Stimulated activated CD4-positive, alpha-beta T cell treated with anti-CD3 and anti-CD28 coated beads, Interleukin-12 subunit alpha, Interleukin-12 subunit beta, amount 100 ng/mL, for 48 hours (primary cell): ENCODE measurements at places on chromosomes 3 and 15.

DNA sequence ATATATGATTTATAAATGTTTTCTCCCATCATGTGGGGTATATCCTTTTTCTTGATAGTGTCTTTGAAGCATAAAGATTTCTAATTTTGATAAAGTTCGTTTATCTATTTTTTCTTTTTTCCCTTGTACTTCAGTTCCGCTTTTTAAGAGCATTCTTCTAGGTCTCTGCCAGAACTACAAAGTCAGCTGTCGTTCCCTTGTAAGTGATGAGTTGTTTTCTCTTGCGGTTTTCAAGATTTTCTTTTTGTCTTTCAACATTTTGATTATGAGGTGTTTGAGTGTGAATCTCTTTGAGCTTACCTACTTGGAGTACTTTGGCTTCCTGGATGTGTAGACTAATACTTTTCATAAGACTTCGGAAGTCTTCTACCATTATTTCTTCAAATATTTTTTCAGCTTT lies 9.3 kb upstream of the PRICKLE2 start:
- no peak for DNase-seq

DNA sequence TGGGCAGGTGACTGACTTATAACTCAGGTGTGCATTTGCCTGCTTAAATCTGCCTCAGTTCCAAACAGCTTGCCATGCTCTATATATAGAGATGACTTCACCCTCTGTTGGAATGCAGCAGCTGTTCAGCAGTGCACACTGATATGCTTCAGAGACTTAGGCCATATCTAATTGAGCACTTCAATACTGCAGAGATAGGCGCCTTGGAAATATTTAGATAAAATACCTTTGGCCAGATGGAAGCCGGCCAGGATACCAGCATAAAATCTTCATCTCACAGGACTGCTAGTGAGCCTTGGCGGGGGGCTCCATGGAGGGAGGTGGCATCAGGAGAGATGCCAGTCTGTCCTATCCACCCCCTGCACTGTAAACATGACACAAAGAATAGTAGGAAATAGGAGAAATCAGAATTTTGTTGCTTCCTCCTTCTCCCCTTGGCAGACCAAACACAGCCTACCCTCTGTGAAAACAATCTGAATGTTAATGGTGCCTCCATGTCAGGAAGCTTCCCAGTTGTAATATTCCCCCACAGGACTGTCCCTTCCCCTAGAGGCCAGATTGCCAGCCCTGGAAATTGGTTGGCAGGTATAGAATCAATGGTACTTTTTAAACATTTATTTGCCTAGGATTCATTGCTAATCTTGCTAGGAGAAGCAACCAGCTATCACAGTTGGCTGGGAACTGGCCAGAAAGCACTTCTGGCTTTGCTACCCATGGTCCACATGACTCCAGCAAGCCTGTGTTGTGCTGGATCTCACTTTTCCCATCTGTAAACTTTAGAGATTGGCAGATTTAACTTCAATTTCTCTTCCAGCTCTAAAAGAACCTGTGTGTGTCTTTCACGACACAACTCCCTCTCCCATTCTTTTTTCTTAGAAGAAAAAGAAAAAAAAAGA lies 215.5 kb upstream of the KCNMB2 start:
- no peak for DNase-seq

- no peak for DNase-seq
These were observed 85.9 kb upstream of the CSPG5 start for GRCh38 chr3:47664519-47664918.

DNA sequence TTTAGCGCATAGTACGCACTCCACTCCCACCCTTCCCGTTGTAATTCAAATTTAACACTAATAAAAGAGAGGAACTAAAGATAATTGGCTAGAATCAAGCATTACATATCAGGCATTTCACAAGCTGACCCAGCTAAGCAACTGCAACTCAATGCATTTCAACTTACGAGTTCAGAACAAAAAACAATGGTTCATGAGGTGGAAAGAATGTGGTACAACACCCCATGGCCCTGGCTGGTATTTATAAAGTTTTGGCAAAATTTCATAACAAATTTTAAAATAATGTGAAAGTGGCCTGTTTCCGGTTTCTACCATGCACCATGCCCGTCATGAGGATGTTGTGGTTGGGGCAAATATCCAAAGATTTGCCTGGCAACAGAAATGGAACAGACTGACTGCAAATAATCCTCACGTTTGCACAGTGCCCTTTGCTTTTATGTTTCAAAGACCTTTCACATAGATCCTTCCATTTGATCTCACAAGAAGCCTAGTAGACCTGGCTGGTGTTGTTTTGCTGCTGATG lies 455.3 kb upstream of the NR2F2 start:
- no peak for DNase-seq

- no peak for DNase-seq
These were observed 216.9 kb upstream of the THBS1 start for GRCh38 chr15:39363761-39364586.

DNA sequence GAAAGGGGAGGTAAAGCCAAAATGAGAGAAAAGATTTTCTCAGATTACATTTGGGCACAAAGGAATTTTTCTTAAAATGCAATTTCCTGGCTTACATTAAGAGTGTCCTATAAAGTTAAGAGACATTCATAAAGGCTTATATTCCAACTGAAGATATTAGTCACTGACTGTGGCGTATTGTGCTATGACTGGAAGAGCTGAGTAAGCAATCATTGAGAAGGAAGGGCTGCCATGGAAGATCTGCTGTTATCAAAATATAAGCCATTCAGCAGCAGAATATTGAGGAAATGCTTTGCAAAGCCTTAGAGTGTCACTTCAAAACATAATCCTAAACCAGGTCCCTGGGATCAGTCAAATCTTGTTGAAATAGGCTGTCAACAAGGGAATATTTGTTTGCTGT lies 593.9 kb downstream of the TUSC7 start:
- DNase-seq: no peak

DNA sequence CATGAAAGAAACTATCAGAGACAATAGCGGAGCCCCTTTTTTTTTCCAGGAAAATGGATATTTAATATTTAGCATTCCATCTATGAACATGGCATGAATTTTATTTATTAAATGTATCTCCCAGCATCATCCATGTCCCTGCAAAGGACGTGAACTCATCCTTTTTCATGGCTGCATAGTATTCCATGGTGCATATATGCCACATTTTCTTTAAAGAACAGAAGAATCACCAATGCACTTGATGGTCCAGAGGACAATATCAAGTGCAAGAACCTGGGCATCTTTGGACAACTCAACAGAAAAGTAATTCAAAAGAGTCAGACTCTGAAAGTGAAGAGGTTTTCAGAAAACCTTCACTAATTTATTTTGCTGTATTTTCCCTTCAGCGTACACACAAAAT lies 133.0 kb upstream of the SLC7A14 start:
- no peak for DNase-seq

DNA sequence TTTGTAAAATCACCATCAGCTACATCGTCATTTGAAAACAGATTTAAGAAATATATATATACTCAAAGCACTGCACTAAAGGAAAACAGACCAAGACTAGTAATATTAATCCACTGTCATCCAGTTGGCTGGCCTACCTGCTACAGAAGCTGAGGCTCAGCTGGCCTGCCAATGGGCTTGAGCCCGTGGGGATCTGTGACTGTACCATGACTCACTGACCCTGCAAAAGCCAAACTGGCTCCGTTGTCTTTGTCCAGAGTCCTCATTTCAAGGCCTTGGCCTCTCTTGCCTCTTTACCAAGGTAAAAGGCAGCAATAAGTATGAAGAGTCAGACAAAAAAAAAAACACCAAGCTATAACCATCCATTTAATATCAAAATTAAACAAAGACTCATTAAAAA lies 463.5 kb upstream of the RASGRP1 start:
- DNase-seq: no peak

DNA sequence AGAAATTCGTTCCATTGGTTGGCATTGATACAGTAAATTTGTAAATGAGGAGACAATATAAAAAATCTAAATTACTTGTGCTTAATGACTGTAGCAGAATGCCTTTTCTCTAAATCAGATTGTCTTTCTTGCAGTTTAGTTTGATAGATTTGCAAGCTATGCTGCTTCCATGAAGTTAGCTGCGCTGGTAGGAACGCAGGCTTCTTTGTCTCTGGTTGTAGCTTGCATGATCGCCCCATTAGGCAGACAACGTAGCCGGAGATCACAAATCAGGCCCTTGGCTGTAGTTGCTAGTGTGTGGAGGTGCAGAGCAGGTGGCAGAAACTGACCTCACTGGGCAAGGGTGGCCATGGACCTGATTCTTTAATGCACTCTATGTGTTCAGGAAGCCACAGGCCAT lies 6.1 kb downstream of the ZIC1 start:
- DNase-seq: no peak

- no peak for DNase-seq
These were observed 4.7 kb upstream of the TBC1D2B start for GRCh38 chr15:78082106-78082742.

DNA sequence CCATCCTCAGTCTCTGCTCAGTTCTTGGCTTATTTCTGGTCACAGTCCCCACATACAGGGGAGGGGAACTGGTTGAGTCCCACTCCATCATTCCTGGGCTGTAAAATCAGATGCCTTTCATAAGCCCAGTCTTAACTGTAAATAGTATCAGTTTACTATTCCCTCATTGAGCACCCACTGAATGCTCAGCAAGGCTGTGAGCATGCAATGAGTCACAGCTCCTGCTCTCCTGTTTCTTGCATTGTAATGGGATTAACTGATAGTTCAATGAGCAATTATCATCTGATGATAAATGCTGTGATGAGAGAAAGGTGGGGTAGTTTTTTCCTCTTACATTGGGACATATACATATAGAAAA lies 113.6 kb upstream of the TPM1 start:
- DNase-seq: no peak

- DNase-seq: no peak
These were observed 49.1 kb downstream of the HCN4 start for GRCh38 chr15:73319460-73320245.

DNA sequence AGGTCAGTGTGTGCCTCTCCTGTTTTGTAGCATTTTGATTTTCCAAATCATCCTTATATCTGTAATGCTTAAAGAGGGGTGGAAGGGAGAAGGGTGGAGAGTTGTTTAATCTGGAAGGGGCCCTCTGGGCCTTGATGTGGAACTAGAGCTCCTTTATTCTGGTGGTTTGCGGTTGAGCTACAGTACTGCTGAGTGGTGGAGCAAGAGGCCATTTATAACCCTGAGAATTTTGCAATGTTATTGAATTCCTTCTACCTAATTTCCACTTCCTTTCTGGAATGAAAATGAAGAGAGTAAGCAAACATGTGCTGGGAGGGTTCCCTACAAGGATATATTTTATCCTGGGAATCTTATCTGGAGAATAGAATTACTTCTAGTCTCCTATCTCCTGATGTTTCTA lies 35.3 kb upstream of the TUBGCP5 start:
- DNase-seq: no peak

GRCh38 chr15:64310036-64310435 lies 45.9 kb downstream of the CSNK1G1 start:
- no peak for DNase-seq

DNA sequence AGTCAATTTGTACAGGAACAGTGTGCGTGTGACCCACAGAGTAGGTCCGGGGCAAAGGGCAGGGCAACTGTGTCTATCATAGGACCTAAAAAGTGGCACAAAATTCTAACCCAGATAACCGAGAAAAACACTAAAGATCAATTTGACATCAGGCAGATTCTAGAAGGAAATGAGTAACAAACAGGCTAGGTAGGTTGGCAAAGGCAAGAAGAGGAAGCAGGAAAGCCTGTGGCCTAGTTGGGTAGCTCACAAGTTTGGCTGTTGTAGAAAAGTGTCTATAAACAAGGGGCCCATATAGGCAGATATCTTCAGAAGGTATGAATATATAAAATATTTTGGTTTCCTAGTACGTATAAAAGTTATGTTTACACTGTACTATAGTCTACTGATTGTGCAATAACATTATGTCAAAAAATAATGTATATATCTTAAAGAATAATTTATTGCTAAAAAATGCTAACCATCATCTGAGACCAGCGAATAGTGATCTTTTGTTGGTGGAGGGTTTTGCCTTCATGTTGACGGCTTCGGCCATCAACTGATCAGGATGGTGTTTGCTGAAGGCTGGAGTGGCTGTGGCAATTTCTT lies 13.3 kb upstream of the OR5K1 start:
- no peak for DNase-seq

DNA sequence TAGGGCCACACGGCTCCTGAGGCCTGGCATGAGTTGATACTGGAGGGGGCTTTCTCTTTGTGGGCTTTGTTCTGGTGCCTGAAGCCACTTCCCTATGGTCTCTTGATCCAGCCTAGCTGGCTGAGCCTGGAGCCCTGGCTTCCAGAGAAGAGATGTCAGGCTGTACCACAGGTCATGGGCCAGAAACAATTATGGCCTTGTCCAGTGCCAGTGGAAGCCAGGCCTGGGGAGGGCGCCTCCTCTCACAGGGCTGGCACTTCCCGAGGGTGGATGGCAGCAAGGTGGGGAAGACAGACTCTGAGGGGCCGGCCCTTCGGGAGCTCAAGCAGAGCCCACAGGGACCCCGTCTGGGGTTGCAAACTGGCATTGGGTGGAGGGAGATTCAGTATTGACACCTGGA lies 34.9 kb upstream of the ACAD9 start:
- no peak for DNase-seq

DNA sequence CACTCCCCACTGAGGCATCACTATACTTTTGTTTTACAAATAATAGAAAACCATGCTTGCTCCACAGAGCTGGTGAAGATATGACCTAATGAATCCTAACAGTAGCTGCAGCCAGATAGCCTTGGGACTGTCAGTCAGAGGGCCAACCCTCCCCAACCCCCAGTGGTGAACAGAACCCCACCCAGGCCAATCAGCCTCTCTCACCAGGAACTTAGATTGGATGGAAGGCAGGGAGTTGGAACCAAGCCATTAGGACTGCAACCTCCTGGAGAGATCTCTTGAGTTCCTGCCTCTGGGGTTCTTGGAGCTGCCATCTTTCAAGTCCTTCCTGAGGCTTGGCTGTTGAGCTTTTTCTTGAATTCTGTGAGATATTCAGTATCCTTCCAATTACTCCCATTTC lies 3.0 kb upstream of the MRPS22 start:
- DNase-seq: no peak

DNA sequence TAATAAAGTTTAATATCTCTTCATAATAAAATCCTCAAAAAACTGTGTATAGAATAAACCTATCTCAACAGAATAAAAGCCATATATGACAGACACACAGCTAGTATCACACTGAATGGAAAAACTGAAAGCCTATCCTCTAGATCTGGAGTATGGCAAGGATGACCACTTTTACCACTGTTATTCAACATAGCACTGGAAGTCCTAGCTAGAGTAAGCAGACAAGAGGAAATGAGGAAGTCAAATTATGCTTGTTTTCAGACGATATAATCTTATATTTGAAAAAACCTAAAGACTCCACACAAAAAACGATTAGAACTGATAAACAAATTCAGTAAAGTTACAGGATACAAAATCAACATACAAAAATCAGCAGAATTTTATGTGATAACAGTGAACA lies 57.4 kb upstream of the DIPK2A start:
- no peak for DNase-seq

DNA sequence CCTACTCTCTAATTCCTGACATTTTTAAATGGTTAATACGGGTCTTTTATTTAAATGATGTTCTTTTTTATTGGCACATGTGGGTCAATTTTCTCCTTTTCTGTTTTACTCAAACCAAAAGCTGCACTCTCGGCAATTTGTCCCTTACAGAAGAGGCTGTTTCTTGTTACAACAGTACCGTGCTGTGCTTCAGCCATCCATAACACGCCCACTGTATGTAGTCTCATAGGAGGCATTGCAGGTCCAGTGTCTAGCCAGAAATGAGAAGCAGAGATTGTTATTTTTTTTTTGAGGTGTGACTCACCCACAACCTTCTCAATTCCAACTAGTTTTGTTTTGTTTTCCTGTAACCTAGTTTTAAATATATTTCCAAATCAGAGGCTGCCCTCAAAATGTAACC lies 164.6 kb downstream of the GMNC start:
- no peak for DNase-seq
